Kidney epithelial cell (primary cell): ENCODE measurements at places on chromosomes 12 and 14. TPM values are rescaled to one million over a fixed set of nuclear protein-coding genes. Genes with fewer than 3 reads are reported as not detected.

GRCh38 chr14:29800961-29801360, 126.7 kb downstream of the PRKD1 start:
- DNase-seq: no peak

- no peak for DNase-seq
These were observed 64.8 kb downstream of the HECTD4 start for GRCh38 chr12:112317481-112317880.

DNA sequence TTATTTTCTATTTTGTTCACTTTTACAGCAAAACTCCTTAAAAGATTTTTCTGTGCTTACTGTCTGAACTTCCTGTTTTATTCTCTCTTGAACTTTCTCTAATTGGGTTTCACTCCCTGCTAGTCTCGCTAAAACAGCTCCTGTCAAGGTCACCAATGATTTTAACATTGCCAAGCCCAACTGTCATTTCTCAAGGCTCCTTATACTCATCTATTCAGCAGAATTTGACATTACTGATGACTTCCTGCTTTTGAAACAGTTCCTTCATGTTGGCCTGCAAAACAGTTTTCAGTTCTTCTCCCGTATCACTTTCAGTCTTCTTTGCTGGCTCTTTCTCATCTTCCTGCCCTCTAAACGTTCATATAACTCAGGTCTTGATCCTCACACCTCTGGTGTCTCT, 268.5 kb upstream of the USP15 start:
- no peak for DNase-seq

DNA sequence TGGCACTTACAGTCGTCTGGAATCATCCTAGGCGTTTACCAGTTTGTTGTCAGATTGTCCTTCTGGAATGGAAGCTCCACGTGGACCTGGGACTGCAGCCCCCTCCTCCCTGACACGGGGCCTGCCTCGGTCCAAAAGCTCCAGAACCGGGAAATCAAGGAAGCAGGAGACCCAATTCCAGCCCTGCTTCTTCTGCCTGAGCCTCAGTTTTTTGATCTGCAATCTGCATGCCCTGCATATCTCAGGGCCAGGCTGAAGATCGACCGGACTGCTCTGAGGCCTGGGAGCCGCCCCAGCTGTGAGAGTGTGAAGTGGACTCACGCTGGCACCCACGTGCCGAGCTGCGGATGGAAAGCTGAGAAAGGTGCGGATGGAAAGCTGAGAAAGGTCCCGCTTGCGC, 98.6 kb downstream of the SETD3 start:
- no peak for DNase-seq

DNA sequence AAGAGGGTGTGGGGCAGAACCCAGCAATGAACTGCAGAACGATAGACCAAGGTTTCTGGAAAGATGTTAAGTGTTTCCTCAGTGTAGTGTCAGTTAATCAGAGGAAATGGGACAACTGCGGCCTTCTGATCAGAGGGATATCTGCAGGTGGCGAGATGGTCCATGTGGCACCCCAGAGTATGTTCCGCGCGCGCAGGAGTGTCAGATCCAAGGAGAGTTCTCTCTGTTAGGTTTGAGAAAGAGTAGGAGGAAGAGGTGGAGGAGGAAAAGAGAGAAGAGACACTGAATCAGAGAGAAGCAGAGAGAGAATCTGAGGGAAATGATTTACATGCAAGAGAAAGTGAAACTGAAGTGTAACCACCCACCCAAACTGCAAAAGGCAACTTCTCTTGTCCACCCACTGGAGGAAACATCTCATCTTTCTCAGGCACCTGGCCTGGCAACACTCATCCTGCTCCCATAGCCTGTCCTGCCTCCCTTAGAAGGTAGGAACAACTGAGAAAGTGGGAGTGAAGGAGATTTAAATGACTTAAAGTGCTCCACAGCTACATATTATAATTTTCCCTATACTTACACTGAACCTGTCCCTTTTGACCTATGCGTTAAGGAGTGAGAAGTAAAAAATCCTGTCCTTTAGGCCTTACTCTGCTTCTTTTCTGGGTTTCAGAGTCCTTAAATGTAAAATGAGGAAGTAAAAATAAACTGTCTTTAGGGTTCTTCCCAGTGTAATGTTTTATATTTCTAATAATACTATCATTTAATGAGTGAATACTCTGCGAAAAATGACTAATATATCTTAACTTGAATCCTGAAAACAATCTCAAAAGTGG, 6.8 kb upstream of the TESPA1 start:
- DNase-seq: no peak

- DNase-seq: no peak
These were observed 36.6 kb downstream of the GLIPR1L2 start for GRCh38 chr12:75427491-75427890.

DNA sequence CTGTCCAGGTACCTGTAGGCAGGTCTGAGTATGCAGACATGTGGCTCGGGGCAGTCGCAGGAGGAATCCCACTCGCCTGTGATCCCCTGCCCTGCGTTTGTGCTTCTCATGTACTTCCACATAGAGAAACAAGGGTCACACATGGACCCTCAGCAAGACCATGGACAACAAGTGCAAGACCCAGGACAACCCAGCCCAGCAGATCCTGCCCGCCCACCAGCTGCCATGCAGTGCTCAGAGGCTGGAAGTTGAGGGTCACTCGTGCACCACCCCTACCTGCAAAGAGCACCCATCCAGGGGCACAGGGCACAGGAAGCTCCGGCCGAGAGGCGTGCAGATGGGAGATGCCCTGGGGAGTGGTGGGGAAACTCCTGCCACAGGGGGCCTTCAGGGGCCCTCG, 67.5 kb upstream of the C14orf180 start:
- no peak for DNase-seq

Gene TAMALIN
- total RNA-seq: 3.4 and 5.1 TPM in 2 replicates

Gene MIP
- total RNA-seq: not detected in 2 replicates

Gene NUP37
- 23.1 and 25.5 TPM in 2 replicates for total RNA-seq

Gene TEX52
- total RNA-seq: not detected in 2 replicates

Gene SYNE2
- total RNA-seq: 35.7 and 38.6 TPM in 2 replicates
